Peyer's patch (tissue), 4 donors: ENCODE measurements at places on chromosomes 11 and 22.

DNA sequence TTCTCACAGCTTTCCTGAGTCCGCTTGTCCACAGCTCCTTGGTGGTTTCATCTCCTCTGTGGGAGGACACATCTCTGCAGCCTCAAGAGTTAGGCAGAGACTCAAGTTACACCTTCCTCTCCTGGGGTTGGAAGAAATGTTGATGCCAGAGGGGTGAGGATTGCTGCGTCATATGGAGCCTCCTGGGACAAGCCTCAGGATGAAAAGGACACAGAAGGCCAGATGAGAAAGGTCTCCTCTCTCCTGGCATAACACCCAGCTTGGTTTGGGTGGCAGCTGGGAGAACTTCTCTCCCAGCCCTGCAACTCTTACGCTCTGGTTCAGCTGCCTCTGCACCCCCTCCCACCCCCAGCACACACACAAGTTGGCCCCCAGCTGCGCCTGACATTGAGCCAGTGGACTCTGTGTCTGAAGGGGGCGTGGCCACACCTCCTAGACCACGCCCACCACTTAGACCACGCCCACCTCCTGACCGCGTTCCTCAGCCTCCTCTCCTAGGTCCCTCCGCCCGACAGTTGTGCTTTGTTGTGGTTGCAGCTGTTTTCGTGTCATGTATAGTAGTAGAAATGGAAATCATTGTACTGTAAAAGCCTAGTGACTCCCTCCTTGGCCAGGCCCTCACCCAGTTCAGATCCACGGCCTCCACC lies 11.7 kb downstream of the RASD2 start:
- DNase-seq, result peak; percentile 69

DNA sequence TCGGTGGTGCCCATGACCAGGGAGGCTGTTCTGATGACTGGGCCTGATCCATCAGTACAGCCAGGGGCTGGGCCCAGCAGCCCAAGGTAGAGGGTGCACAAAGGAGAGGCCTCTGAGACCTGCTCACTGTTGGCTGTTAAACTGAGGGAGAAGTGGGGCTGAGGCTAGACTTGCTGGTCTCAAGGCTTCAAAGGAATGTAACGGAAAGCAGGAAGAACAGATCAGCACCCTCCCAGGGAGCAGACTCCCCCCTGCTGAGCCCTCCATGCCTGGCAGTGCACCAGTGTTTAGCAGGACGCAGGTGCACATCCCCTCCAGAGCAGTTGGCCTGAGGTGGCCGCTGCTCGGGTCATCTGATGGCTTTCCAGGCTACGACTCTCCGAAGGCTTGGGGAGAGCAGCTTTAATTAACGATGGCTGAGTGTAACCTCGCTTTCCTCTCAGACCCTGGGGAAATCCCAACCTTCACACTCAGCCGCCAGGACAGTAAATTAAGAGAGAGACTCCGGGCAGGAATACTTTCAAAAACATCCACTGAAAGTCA lies 255.7 kb upstream of the NARS2 start:
- no peak for DNase-seq

DNA sequence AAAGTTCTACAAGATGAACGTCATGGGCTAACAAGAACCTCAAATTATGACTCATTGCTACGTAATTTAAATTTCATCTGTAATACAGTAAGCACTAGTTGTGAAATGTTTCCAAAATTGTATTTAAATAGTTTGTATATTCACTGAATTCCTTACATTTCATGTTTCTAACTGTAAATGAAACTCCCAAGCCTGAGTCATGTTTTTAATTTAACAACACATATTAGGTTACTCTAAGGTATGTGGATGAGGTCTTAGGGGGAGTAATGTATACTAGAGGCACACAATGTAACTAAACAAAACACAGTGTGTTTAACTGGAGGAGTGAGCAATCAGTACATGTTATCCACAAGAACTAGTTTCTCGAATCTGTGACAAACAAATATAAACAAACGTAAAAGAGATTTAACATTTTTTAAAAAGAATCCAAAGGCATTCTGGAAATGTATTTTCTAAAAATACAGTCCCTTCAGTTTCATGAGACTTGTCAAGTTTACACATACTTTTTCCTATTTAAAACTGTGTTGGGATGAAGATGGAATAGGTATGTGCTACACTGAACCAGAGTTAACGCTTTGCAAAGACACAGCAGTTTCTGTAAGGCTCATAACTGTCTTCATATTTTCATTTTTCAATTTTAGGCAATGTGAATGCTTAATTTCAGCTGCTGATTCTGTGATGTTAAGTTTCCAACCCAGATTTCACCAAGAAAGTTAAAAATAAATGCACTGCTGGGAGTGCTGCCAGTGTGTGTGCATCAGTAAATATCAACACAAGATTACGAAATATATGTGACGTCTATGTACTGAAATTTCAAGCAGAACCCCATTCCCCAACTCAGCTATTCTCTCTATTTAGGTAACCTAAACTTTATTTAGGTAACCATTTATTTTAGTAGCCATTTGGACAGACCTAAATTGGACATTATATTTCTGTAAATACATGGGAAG lies 52.6 kb downstream of the PITPNB start:
- no peak for DNase-seq

DNA sequence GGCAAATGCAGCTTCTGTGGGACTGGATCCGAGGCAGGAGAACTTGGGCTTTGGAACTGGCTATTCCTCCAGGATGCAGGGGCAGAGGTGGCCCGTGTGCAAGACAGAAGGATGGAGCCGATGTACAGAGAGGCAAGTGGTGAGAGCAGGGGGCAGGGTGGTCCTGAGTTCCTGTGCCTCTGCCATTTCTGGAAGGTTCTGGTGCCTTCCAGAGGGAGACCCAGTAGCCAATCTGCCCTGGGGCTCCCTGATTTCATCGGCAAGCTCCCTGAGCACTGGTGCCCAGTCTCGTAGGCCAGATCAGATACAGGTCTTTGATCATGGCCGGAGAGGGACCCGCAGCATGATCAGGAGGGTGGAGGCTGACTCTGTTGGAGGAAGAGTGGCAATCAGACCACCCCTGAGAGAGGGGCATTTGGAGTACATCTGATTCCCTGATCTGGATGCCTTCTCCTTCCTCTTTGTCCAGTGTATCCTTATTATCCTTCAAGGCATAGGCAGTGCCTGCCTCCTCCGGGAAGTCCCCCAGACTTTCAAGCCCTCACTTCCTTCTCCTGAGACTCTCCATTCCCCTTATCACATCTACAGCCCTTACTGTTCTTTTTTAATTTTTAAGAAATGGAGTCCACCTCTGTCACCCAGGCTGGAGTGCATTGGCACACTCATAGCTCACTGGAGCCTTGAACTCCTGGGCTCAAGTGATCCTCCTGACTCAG lies 9.7 kb downstream of the MRGPRD start:
- DNase-seq, result no peak

GRCh38 chr22:44891293-44891747 lies 118.5 kb downstream of the PHF21B start:
- DNase-seq, result peak; percentile 29

DNA sequence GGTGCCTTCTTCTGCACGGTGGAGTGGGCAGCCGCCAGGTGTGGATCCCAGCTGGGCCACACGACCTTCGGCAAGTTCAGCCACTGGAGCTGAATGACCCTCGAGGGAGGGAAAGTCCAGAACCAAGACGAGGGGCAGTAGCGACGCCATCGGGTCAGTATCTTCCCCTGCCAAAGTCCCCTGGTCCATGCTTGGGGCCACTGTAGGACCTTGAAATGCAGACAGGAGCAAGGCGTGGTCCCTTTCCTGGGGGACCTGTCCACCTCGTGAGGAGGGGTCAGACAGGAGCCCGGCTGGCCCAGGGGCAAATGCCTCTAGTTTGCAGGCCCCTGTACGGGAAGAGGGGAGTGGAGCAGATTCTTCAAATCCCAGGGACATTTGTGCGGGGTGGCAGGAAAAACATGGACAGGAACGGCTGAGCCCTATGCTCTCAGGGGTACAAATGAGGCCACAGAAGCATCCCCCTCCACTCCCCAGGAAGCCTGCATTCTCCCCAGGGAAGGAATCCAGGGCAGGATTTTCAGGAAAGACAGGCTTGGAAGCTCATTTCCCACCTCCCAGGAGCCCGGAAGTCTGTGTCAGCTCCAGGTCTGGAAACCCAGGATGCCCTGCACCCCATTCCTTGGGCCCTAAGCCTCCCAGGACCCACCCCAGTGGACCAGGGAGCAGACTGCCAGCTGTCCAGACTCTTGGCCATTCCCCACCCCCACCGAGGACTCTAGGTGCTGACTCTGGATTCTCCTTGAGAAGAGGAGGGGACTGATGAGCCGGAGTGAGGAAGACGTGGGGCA lies 6.6 kb downstream of the SHANK2 start:
- peak; percentile 28 for DNase-seq

GRCh38 chr11:130519128-130519932 lies 70.9 kb downstream of the ADAMTS15 start:
- DNase-seq, result no peak

DNA sequence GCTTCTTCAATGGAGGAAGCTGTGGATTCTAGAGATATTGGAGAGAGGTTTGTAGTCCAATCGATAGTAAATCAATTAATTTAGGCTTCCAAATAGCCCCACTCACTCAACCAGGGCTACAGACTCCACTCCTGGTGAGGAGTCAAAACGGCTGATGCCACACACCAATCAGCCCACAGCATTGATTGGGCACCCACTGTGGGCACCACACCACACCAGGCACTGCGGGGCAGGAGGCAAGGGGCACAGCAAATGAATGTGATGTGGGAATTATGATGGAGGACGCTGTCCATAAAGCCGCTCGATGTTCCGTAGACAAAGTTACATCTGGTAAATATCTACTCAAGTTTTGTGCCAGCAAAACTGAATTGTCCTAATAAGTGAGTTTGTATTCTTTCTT lies 547.3 kb upstream of the CADM1 start:
- no peak for DNase-seq

DNA sequence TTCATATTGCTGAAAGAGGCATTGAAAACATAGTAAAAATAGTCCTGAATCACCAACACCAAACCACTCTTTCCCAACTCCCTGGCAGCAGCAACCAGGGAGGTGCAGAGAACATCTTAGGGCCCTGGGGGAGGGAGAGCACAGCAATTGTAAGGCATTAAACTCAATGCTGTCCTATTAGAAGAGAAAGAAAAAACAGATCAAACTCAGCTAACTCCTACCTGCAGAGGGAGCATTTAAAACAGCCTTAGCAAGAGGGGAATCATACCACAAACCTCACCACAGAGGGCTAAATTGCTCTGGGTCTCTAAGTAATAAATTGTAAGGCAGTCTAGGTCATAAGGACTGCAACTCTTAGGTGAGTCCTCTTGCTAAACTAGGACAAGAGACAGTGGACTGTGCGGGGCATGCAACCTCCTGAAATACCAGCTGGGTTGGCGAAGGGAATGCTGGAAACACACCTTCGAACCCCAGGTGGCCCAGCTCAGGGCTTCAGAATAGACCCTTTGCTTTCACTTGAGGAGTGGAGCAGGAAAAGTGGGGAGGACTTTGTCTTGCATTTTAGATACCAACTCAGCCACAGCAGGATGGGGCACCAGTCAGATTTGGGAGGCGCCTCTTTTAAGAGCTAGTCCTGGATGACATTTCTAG lies 697.1 kb upstream of the FAT3 start:
- DNase-seq, result no peak

DNA sequence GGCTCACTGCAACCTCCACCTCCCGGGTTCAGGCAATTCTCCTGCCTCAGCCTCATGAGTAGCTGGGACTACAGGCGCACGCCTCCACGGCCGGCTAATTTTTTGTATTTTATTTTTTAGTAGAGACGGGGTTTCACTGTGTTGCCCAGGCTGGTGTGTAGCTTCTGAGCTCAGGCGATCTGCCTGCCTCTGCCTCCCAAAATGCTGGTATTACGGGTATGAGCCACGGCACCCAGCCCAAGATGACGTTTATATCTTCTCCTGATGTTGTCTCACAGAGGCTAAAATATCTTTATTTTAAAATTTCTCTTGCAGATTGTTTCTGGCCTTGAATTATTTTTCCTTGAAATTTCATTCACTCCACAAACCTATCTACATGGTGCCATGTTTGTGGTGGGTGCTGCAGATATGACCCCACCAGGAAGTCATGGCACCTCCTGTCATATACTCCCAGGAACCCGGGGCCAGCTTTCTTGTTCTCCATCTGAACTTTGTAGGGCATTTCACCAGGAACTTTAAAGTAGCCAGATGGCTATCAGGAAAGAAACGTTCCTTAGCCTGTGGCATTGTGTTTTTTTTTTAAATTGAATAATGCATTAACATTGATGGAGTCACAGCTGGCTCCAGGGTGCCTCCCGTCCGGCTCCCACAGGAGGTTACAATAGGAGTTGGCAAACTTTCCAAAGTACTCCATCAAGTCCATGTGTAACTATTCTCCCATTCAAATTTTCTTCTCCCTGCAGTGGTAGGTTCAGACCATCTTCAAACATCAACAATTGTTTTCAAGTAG lies 42.0 kb upstream of the LIPT2 start:
- DNase-seq, result no peak

GRCh38 chr11:87083029-87083428 lies 45.3 kb downstream of the TMEM135 start:
- DNase-seq, result no peak

DNA sequence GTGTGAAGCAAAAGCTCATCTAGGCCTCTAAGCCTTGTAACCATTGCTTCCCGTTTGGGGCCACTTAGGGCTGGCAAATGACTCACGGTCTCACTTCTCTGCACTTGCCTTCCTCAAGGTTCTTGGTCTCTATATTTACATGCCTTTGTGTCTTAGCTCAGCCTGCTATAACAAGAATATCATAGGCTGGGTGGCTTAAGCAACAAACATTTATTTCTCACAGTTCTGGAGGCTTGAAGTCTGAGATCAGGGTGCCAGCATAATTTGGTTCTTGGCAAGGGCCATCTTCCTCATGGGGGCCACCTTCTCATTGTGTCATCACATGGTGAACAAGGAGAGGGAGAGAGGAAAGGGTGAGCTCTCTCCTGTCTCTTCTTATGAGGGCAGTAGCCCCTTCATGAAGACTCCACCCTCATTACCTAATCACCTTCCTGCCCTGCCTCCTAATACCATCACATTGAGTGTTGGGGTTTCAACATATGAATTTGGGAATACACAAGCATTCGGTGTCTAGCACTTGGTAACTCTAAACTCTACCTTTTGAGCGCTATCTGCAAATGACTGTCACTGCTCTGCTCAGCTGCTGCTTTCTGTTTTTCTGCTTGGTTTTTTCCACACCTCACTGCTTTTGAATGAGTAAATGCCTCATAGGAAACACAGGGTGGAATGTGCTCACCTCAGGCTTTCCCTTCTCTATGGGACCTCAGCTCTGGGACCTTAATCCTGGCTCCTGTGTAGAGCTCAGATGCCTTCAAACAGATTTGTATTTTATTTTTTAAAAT lies 16.2 kb upstream of the ME3 start:
- DNase-seq, result no peak

GRCh38 chr22:22810018-22810427 lies 77.6 kb upstream of the IGLL5 start:
- DNase-seq, result peak; percentile 48

- DNase-seq, result no peak
These were observed 15.3 kb upstream of the POLA2 start for GRCh38 chr11:65246506-65246905.

GRCh38 chr11:124920870-124921609 lies 2.0 kb downstream of the HEPN1 start:
- peak; percentile 80 for DNase-seq

GRCh38 chr22:41732096-41732772 lies 32.9 kb downstream of the MEI1 start:
- DNase-seq, result no peak

- DNase-seq, result peak; percentile 53
These were observed 11.6 kb downstream of the PRR33 start for GRCh38 chr11:1879941-1880720.
